ENCODE measurements at places on chromosomes 2 and 18. TPM values are rescaled to one million over a fixed set of nuclear protein-coding genes. Genes with fewer than 3 reads are reported as not detected.

- peak overlapping the region; percentile 75 for H3K27ac ChIP-seq
- H3K36me3 ChIP-seq: no peaks in the 10 kb centered on the region
- no peaks in the 10 kb centered on the region for H3K27me3 ChIP-seq
- peaks cover 11% of the 10 kb centered on the region for H3K4me1 ChIP-seq
- no peak overlapping the region for H3K4me3 ChIP-seq
Observed at GRCh38 chr2:12127638-12128037, 381.2 kb downstream of the LPIN1 start.

SLC9A4 gene
- polyA plus RNA-seq: 0.66 TPM

- peaks cover 27% of the 10 kb centered on the region for H3K36me3 ChIP-seq
- no peaks in the 10 kb centered on the region for H3K4me1 ChIP-seq
- no peak overlapping the region for H3K27ac ChIP-seq
- H3K4me3 ChIP-seq: no peak overlapping the region
- DNase-seq: no peak
Observed at GRCh38 chr2:61353909-61354308, 117.0 kb downstream of the USP34 start.

NDUFAF7 gene
- polyA plus RNA-seq: 26.9 TPM

SGO2 gene
- 4.2 TPM for polyA plus RNA-seq

PSD4 gene
- 92.1 TPM for polyA plus RNA-seq

CFAP65 gene
- 0.27 TPM for polyA plus RNA-seq

HSPE1 gene
- 124 TPM for polyA plus RNA-seq

DNA sequence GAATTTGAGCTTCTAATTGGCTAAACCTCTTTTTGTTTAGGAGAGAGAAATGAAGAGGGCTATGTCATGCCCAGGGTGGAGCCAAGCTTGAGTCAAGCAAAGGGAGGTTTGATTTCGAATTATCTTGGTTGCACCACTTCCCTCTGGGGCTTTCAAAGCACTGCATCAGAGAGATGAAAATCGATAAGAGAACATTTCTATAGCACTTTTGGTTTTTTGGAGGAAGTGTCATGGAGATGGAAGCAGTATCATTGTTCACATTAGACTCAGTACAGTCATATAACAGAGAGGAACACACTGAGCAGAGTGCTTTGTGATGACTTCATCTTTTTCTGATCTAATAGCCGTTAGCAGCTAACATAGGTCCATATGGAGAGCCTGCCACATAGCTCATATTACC lies 120.3 kb upstream of the UXS1 start:
- no peaks in the 10 kb centered on the region for H3K4me1 ChIP-seq
- peak; percentile 3 for DNase-seq
- no peak overlapping the region for H3K27ac ChIP-seq
- H3K4me3 ChIP-seq: no peak overlapping the region

DNA sequence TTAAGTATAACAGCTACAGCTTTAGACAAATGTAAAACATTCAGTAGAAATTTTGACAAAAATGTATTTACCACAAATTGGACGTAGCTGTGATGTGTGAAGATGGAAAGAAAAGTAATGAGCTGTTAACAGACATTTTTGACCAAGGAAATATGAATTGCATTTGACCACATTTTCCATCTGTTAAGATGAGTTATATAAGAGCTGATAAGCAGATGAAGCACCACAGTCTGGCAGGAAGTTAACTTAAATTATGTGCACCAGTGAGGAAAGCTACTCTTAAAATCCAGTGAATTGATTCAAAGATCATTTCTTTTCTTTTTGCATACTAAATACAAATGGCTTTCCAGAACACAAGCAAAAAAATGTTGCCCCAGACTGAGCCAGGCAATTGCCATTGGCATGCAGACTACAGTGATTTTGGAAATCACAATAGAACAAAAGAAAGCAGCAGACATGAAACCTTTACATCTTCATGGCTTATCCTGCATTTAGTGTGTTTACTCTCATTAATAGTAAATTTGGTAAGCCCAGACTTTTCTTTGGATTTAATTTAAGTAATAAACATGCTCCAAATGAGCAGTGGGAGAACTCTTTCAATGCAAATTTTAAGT lies 493.7 kb downstream of the TMX3 start:
- no peak overlapping the region for H3K4me3 ChIP-seq
- H3K27ac ChIP-seq: no peak overlapping the region
- no peaks in the 10 kb centered on the region for H3K36me3 ChIP-seq
- no peaks in the 10 kb centered on the region for H3K27me3 ChIP-seq

- peaks cover 5% of the 10 kb centered on the region for H3K36me3 ChIP-seq
- peak; percentile 60 for DNase-seq
- no peaks in the 10 kb centered on the region for H3K27me3 ChIP-seq
- peaks cover 47% of the 10 kb centered on the region for H3K4me1 ChIP-seq
- peak overlapping the region; percentile 74 for H3K4me3 ChIP-seq
Observed at GRCh38 chr2:96537734-96538486, 1.4 kb downstream of the ARID5A start.

- H3K4me3 ChIP-seq: no peak overlapping the region
- H3K4me1 ChIP-seq: peaks cover 35% of the 10 kb centered on the region
- no peak overlapping the region for H3K27ac ChIP-seq
- no peak for DNase-seq
- peaks cover 2% of the 10 kb centered on the region for H3K36me3 ChIP-seq
Observed at GRCh38 chr2:172430678-172431077, 3.3 kb downstream of the ITGA6 start.

DNA sequence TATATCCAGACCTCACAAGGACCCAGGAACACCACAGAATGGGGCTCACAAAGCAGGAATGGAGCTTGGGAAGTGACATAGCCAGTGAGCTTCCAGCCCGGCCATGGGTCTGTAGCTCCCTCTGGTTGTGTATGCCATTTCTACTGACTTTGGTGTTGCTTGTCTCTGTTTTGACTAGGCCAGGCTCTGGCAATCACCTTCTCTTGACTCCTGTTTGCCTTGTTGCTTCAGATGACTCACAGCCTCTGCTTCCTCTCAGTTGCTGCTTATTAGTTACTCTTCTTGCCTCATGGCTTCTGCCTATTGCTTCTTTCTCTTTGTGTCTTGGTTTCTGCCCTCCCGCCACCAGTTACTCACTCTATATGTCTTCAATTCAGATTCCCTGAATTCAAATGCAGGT lies 15.8 kb upstream of the IER3IP1 start:
- H3K36me3 ChIP-seq: no peaks in the 10 kb centered on the region
- no peaks in the 10 kb centered on the region for H3K4me1 ChIP-seq
- H3K27me3 ChIP-seq: no peaks in the 10 kb centered on the region
- no peak overlapping the region for H3K4me3 ChIP-seq

ERFE gene
- polyA plus RNA-seq: 0.96 TPM

DNA sequence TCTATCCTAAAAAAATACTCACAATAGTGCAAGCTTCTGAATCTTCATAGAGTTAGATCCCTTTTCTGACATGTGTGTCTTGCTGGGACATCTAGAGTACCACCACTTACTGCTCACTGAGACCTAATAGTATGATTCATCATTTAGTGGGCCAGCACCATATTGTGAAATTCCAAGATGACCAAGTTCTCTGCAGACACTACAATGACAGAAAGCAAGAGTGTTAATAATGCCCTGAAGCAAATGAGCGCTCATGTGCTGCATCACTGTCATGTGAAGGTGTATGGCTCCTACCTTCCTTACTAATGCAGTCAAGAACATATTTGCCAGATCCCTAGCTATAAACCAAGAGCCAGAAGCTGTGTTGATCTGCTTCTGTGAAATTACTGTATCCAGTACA lies 606.2 kb upstream of the NXPH2 start:
- H3K27me3 ChIP-seq: no peaks in the 10 kb centered on the region
- H3K4me1 ChIP-seq: no peaks in the 10 kb centered on the region
- DNase-seq: no peak
- H3K4me3 ChIP-seq: no peak overlapping the region
- H3K36me3 ChIP-seq: no peaks in the 10 kb centered on the region

LHCGR gene
- 0.21 TPM for polyA plus RNA-seq

GRCh38 chr2:238872628-238873380 lies 24.9 kb downstream of the TWIST2 start:
- no peaks in the 10 kb centered on the region for H3K36me3 ChIP-seq
- no peaks in the 10 kb centered on the region for H3K4me1 ChIP-seq
- DNase-seq: no peak
- no peaks in the 10 kb centered on the region for H3K27me3 ChIP-seq
- no peak overlapping the region for H3K4me3 ChIP-seq

- H3K27ac ChIP-seq: no peak overlapping the region
- no peak overlapping the region for H3K4me3 ChIP-seq
- H3K36me3 ChIP-seq: no peaks in the 10 kb centered on the region
- no peaks in the 10 kb centered on the region for H3K27me3 ChIP-seq
Observed at GRCh38 chr2:204672772-204673171, 127.5 kb downstream of the PARD3B start.

GRCh38 chr2:148524519-148524919 lies 120.0 kb upstream of the EPC2 start:
- H3K36me3 ChIP-seq: no peaks in the 10 kb centered on the region
- H3K4me3 ChIP-seq: no peak overlapping the region
- no peak overlapping the region for H3K27ac ChIP-seq
- DNase-seq: peak; percentile 45
